ENCODE measurements at places on chromosomes 1 and 21.

DNA sequence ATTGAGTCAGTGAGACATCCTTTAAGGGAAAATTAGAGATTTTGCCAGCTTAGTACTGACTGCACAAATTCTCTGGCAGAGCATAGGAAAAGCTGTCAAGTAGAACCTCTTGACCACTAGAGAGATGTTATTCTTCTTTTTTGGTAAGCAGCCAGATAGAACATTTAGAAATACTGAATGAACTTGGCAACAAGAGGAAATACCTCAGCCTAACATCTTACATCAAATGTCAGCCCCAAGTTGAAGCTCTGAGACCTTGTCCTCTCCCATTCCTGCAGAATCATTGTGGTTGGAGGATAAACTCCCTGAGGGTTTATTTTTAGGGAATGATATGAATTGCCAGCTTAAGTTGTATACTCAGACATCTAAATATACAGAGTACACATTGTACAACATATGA is 53.5 kb downstream of the MIGA1 start:
- peak; percentile 20 for DNase-seq

DNA sequence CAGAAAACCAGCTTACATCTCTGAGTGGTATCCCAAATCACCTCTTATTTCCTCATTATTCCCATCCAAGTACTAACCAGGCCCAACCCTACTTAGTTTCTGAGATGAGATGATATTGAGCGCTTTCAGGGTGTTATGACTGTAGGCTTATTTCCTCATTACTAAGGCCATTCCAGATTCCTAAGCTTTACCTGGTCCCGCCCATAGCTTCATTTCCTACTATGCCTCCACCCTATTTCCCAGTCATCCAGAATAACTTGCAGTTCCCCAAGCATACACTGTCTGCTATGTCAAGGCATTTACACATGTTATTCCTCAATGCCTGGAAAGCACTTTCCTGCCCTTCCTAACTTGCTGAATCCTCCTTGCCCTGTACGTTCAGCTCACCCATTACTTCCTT is 79.3 kb upstream of the SPAG17 start:
- no peak for DNase-seq

GRCh38 chr1:1342061-1342562 is 7.1 kb downstream of the DVL1 start:
- DNase-seq, result no peak

DNA sequence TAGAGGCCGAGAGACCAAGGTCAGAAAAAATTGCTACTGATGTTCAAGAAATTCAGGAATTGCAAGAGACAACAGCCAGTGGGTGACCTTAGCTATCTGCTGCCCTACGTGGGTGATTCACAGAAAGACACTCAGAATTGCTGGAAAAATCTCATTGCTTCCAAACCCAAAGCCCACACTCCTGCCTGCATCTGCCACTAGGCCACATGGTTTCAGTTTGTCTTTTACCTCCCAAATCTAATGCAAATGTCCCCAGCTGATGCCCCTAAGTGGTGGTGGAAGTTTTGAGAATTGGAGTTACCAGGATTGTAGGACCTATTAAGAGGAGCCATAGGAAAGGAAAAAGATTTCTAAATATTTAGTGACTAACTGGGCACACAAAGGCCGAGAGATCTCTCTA is 341.5 kb upstream of the CHRM3 start:
- DNase-seq, result no peak

DNA sequence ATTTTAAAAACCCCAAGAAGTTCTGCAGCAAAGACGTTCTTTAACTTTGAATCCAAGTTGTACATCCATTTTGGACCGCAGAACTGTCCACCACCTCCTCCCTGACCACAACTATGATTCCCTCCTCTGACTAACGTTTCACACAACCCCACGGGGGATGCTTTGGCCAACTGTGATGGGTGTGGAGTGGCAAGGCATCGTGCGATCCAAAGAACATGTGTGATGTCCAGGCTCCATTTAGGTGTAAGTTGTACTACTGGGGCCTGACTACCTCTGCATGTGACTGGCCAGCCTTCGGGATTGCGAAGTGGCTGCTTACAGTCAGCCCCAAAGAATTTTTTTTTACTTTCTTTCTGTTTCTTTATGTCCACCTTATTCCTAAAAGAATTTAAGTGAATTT is 6.7 kb downstream of the KCNJ15 start:
- DNase-seq, result no peak

DNA sequence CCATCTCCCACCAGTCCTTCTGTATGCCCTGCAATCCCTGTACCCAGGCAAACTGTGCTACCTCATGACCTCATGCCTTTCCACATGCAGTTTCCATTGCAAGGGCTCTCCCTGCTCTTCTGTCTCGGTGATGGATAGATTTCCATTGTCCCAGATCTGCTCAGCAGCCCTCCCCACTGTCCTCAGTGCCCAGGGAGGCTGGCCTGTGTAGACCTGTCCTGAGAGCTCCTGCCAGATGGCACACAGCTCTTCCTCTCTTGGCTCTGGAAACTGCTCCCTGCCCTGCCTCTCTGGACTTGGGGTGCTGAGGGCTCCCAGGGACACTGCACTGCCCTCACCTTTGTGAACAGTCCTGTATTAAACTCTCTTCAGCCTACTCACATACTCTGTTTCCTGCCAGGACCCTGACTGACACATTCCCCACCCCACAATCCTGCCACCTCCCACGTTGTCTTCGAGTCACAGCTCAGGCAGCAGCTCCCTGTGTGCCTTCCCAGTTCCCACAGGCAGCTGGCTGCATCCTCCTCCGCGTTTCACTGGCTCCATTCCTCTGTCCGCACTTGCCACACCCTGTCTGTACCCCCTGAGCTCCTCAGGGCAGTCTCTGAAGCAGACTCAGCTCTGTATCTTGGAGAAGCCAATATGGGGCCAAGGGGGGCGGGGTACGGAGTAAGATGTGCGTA is 57.0 kb downstream of the SPATA46 start:
- no peak for DNase-seq

DNA sequence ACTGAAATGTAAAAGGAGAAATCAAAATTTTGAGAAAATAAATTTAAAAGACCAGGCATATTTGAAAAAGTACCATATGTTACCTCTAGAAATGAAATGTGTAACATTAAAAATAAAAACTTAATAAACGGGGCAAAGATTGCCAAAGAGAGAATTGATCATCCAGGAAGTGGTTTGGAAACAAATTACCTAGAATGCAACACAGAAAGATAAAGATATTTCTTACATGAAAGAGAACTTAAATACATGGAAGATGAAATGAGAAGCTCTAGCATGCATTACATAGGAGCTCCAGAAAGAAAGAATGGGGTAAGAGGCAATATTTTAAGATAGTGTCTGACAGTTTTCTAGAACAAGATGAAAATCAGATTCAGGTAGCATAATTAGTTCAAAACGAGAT is 235.9 kb upstream of the IRF2BP2 start:
- DNase-seq, result no peak

- peak; percentile 62 for DNase-seq
Measured at GRCh38 chr1:172926070-172926469, 124.7 kb downstream of the TNFSF18 start.

GRCh38 chr1:211797994-211798393 is 32.6 kb downstream of the LPGAT1 start:
- DNase-seq, result no peak

DNA sequence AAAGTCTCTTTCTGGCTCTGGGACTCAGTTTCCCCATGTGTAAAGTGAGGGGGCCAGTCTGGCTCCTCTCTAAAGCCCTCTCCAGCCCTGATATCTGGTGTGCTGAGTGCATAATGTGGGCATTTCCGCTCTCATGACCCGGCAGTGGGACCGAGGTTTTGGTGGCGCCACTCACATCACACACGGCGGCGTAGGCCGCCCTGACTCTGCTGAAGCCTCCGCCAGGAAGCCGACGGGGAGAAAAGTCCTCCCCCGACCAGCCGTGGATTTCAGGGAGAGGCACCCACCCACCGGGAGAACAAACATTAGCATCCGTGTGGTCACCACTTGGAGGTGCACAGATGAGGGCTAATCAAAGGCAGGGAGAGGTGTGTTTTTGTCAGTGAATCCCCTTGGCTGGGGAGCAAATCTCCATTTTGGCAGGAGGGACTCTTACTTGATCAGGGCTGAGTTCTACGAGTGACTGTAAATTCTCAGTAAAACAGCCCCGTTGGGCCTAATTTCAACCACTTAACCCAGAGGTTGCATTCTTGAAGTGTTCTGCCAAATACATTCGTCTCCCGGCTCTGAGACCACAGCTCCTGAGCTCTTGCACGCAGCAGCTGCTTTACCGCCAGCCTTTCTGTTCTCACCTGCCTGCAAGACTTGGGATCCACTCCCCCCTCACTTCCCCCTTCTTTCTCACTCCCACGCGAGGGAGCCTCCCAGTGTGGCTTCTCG is 118.2 kb downstream of the FOXD2 start:
- no peak for DNase-seq

- DNase-seq, result no peak
Measured at GRCh38 chr21:41519806-41520559, 12.0 kb upstream of the TMPRSS2 start.

- no peak for DNase-seq
Measured at GRCh38 chr1:221188458-221188857, 309.2 kb downstream of the HLX start.

DNA sequence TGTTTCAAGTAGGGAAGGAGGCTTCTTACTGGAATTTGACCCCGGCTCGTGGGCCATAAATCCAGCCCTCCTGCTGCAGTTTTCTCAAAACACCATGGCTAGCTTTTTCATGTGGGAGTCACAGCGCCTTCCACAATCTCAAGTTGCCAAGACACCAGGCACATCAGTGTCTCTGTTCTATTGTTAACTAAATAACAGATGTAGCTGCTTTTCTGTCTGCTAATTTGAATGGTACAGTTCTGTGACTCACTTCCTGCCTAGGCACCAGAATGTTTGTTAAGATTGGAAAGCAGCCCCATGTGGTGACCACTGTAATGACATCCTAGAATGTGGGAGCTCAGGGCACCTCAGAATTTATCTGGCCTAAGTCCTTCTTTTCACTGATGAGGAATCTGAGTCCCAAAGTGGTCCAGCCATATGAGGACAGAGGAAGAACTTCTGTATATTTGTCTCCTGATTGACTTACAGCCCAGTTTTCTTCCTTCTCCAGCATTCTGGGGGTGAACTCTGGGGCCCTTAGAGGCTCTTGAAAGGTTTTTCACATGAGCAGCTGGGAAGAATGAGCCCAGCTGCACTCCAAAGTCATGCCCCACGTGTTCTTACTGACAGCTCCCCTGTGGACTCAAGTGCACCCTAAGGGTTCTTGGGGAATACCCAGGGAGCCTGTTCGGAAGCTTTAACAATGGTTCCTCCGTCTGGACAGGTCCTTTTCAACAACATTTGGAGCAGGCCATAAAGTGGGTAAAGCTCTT is 27.5 kb downstream of the TRIM45 start:
- peak; percentile 52 for DNase-seq

DNA sequence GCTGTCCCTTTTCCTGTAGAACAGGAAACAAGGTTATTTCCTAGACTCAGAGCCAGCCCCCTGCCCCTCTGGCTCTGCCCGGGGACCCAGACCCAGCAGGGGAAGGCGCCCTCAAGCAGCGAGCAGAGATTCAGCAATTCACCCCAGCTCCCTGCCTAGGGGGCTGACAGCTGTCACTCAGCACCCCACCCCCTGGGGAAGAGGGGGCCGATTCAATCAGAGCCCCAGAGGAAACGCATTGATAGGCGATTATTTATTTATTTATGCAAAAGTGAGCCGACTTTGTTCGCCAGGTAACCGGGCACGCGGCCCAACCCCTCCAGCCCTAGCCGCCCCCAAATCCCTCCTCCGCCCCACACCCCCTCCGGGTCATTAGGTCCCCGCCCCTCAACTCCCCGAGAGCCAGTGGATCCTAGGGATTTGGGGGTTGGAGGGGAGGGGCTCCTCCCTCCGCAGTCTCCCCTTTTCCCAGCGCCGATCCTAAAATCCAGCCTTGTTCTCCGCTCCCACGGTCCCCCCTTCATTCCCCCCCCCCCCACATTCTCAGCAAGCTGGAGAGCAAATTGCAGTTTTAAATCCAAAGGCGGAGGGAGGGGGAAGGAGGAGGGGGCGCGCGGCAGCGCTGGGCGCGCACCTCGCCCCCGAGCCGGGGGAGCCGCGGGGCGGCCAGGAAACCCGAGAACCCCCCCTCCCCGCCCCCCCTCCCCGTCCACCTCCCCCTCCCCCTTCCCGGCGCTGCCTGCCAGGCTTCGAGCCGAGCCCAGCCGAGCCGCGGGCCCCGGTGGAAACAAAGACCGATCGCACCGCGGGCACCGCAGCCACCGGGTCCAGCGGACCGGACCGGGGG is 1.3 kb downstream of the AHDC1 start:
- DNase-seq, result no peak

DNA sequence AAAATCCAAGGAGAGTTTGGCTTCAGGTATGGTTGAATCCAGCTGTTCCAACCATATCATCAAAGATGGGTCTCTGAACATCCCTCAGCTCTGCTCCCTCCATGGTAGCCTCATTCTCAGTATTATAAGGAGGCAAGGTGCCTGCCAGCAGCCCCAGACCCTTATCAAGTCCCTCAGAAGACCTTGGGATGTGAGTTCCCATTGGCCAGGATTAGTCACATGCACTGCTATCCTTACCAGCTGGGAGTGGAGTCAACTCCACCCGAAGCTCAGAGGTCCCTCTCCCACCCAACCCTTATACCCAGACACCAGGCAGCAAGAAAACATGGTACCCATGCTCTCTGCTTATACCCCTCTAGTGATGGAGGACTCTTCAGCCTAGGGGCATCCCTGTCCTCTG is 153.7 kb upstream of the ZBTB40 start:
- peak; percentile 25 for DNase-seq

DNA sequence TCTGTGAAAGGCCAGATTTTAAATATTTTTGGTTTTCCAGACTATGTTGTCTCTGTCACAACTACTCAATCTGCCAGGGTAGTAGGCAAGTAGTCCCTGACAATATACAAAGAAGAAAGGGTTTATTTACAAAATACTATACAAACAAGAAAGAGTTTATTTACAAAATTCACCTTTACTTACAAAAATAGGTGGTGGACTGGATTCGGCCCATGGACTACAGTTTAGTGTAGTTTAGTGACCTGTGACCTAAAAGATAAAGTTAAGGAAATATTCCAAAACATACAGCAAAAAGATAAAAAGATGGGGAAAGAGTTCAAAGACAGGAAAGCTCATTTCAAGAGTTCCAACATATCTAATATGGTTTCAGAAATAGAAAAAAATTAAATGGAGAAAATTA is 52.9 kb upstream of the MAP10 start:
- DNase-seq, result no peak

DNA sequence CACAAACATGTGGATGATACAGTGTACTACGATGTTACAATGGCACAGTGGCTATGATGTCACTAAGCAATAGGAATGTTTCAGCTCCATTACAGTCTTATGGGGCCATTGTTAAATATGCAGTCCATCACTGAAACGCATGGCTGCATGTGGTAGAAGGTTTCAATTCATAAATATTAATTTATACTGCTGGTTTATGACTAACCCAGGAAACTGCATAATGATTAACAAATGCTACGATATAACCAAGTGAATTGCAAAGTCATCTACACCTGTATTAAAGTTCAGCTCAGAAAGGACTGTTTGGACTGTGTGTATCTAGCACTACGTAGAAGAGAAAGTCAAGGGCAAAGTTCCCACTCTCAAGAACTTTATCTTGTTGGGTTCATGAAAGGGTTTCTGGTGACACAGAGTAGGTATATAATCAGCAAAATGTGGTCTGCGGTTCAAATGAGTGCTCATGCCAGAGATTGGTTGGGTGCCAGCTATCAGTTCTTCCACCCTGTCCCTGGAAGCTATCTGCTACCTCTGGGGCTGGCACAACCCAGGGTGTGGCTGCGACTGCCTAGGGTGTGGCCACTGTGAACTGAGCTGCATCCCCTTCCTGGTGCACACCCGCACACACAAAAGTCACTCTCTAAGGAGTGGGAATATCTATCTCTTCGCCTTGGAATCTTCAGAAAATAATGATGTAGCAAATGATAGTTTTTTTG is 14.8 kb downstream of the MGST3 start:
- peak; percentile 99 for DNase-seq

GRCh38 chr1:24708938-24709337 is 36.3 kb upstream of the CLIC4 start:
- DNase-seq, result peak; percentile 33

Data from hematopoietic multipotent progenitor cell treated with erythropoietin and hydrocortisone succinate and interleukin-3 and kit ligand, for 8 days (in vitro differentiated cells).